ENCODE measurements at places on chromosomes 2 and 18.

DNA sequence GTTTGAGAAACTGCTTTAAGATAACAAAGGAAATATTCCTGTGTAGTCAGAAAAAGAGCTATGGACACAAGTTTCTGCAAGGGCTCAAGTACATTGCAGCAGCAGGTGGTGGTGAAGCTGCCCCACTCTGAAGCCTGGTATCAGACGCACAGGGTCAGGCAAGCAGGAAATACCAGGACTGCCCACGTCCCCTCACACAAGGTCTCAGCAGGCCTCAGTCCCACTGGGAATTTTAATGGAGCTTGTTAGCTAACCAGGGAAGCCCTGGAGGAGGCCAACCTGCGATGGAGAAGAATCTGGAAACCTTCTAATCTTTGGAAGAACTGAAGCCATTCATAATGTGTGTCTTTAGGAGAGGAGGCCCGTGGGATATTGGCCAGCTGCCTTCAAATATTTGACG lies 168.3 kb downstream of the UXS1 start:
- no peak for DNase-seq

DNA sequence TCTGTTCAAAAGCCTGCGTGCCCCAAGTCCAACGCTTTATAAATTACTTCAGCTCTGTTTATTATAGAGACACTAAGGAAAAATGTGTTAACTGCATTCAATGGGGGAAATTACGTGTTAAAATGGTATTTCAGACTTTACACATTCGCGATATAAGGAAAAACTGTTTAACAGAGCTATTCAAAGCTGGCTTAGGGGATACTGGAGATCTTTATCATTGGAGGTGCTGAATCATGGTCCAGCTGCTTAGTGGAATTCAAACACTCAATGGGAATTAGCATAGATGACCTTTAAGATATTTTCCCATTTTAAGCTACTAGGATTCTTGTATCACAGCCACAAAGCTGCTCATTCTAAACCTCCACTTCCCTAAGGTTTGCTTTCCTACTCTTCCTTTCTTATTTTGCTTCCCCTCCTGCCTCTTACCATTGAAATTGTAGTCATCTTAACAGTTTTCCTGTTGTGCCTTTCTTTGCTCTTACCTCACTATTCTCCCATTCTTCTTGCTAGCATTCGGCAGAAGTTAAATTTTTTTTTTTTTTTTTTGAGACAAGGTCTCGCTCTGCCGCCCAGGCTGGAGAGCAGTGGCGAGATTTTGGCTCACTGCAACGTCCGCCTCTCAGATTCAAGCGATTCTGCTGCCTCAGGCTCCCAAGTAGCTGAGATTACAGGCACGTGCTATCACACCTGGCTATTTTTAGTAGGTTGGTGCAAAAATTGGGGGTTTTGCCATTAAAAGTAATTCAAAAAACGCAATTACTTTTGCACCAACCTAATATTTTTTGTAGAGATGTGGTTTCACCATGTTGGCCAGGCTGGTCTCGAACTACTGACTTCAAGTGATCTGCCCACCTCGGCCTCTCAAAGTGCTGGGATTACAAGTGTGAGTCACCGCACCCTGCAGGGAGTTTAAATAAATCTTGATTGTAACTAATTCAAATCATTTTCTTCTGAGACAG lies 6.5 kb downstream of the SULT6B1 start:
- no peak for DNase-seq

DNA sequence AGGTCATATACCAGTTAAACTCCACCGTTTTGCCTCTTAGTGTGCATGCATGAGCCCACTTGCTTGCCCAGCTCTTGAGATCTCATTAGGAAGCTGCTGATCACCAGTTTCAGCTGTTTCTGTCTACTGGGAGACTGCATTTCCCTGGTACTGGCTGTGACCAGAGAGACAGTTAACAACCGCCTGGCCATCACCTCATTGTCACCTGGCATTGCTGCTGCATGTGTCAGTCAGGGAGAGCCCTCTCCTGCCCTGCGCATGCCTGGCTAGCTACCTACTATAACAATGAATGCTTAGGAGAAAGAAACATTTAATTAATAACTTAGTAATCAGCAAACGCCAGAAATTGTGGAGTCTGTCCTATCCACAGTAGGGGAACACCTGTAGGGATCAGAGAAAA lies 265.8 kb upstream of the CYRIA start:
- no peak for DNase-seq

DNA sequence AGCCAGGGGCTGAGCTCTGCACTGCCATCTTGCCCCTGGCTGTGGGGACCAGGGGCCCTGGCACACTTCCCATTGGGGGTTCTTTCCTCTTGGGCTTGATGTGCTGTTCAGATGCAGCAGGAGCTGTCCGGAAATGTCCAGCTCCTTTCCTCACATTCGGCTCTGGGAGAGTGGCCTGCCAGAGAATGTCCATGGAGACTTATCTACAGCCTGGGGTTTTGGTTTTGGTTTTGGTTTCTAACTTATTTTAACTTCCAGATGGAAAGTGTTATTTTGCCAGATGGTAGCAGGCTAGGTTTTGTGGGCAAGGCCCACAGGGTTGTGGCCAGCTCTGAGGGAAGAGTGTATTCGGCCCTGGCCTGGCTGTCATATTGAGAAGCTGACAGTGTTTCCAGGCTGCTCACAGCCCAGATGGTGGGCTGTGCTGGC lies 177.3 kb downstream of the ANKRD30B start:
- DNase-seq, result no peak

GRCh38 chr18:25563346-25563745 lies 211.4 kb upstream of the ZNF521 start:
- DNase-seq, result no peak

DNA sequence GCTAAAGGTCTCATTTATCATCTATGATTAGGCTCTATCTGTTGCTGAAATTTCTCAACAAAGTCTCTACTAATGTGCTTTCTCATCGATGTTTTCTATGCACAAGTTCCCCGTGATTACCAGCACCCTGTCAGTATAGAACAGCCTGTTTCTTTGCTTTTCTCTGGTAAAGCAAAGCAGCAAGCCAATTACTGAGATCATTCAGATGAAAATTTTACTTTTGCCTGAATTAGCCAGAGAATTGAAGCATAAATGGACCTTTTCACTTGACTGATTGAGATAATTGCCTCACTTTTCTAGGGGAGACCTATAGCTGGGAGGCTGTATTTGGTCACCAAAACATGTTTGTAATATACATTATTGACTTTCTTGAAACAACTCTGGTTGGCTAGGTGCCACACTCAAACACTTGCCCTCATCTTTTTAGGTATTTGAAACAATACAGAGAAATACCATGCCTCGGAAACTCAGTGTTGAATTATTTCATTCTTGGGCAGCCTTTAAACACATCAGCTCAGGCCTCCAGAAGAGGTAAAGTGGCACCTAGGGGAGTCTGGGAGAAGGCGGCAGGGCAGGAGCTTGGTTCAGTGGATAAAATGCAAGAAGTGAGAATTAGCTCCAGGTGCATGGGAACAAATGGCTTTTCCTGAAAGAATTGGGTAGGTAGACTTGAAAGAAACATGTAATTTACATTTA lies 96.2 kb downstream of the GALNT3 start:
- DNase-seq, result no peak
